Chondrocyte (in vitro differentiated cells): ENCODE measurements at places on chromosomes 6 and 20. TPM values are rescaled to one million over a fixed set of nuclear protein-coding genes. Genes with fewer than 3 reads are reported as not detected.

- DNase-seq, result no peak
Measured at GRCh38 chr20:53692465-53693067, 98.9 kb upstream of the ZNF217 start.

DNA sequence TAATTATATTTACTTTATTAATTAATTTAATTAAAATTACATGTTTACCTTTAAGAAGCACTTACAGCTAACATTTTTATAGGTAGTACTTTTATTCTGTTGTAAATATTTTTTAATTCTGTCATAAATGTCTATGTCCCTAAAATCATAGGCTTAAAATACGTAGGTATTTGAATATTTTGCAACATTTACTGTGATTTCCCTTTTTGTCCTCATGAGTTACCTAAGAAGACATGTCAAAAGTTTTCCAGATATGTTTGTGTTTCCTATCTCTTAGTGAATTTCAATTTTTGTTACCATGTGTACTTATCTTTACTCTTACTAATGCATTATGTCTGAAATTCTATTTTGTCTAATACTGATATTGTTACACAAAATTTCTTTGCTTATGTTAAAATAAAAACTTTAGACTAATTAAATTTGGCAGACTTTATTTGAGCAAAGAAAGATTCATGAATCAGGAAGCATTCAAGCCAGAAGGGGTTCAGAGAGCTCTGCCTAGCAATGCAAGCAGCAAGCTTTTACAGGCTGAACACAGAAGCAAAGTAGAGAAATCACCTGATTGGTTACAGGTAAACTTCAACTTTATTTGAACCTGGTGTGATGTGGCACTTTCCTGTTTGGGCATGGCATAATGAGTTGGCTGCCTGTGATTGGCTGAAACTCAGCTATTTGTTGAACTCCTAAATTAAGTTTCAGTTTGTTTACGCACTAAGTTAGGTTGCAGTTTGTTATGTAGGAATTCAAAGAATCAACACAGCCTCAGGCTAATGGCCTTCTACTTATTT lies 123.2 kb upstream of the TMEM170B start:
- no peak for DNase-seq

Gene EDEM2
- 21.0 to 25.5 TPM (median 22.4 TPM) in 3 replicates for total RNA-seq

Gene ZKSCAN4
- 4.8 to 7.1 TPM (median 5.1 TPM) in 3 replicates for total RNA-seq

Gene ITPR3
- 10.0 to 24.8 TPM (median 11.0 TPM) in 3 replicates for total RNA-seq
